ENCODE measurements at places on chromosomes 16 and 17.

GRCh38 chr16:88306411-88306810, 76.3 kb upstream of the ZNF469 start:
- no peak for DNase-seq

GRCh38 chr16:680625-680945, 375 bp downstream of the STUB1 start:
- no peak for DNase-seq

GRCh38 chr17:15269780-15270089, 4.6 kb upstream of the PMP22 start:
- no peak for DNase-seq

- DNase-seq: peak; percentile 34
These were observed 681 bp downstream of the TMEM102 start for GRCh38 chr17:7435676-7436555.

DNA sequence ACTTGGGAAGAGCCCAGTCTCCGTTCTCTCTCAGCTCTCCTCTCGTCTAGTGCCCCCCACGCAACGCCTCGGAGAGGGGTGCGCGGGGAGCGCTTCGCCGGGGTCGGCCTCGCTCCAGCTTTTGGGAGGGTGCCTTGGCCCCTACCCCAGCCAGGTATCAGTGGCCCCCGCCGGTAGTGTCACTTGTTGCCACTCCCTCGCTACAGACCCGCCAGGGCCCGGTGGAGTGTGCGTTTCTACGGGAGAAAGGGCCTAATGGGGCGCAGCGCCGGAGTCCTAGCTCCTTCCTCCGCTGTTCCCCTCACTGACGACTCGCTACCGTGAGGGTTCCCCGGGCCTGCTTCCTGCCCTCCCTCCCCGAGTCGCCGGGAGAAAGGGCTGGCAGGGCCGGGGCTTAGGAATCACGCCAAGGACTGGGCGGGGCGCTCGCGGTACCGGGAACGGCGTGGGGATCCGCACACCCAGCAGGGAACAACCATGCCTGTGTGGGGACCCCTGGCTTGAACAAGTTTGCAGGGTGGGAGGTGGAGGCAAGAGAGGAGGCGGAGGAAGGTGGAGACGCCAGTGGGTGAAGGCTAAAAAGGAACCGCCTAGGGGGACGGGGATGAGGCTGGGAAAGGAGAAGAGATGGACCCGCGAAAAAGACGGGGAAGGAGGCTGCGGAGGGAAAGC, 997 bp upstream of the CDH11 start:
- DNase-seq: peak; percentile 78

DNA sequence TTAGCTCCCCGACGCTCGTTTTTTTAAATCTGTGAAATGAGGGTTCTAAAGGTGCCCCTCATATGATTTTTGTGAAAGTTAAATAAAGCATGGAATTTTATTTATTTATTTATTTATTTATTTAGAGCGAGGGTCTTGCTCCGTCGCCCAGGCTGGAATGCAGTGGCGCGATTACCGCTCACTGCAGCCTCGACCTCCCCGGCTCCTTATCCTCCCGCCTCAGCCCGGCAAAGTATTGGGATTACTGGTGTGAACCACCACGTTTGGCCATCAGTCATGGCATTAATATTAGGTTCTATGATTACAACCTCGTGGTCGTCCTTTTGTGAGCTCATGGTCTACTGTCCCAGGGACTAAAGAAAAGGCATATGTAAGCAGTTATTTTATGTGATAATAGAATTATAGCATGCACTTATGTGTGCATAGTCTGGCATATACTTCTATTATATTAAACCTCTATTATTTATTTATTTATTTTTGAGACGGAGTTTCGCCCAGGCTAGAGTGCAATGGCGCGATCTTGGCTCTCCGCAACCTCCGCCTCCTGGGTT, 557 bp upstream of the LUC7L start:
- peak; percentile 5 for DNase-seq
